ENCODE measurements at places on chromosomes 12 and 14. TPM values are rescaled to one million over a fixed set of nuclear protein-coding genes. Genes with fewer than 3 reads are reported as not detected.

Gene ACSM4
- not detected for total RNA-seq

Gene LTA4H
- total RNA-seq, result 68.1 TPM

Gene ATP6V1D
- total RNA-seq, result 281 TPM

Gene TOMM20L
- total RNA-seq, result not detected

Gene DBX2
- total RNA-seq, result 0.08 TPM

Gene SCARB1
- 3.4 TPM for total RNA-seq

Gene TAS2R30
- total RNA-seq, result 16.4 TPM

Gene TMEM63C
- total RNA-seq, result 1.9 TPM

Gene RASAL1
- not detected for total RNA-seq

Data from fibroblast of the aortic adventitia (primary cell).